ENCODE measurements at places on chromosomes 4 and X.

DNA sequence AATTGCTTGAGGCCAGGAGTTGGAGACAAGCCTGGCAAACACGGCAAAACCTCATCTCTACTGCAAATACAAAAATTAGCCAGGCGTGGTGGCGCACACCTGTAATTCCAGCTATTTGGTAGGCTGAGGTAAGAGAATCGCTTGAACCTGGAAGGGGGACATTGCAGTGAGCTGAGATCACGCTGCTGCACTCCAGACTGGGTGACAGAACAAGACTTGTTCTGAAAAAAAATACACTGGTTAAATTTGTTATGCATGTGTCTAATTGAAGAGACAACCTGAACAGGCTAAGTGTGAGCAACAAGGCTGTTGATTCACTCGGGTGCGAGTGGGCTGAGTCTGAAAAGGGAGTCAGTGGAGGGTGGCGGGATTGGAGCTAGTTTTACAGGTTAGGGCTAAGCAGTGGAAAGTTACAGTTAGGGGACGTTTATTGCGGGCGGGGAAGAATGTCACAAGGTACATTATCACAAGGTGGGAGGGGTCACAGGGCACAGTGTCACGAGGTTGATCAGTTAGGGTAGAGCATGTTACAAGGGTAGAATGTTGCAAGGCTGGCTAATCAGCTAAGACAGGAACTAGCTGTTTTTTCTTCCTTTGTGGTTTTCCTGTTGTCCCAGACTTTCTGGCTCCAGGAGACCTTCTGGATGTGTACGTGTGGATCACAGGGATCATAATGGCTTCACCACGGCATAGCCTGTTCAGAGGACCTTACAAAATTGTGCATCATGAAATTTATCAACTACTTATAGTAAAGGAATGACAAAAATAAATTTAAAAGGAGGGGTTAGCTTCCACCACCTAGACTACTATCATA, 115.8 kb downstream of the NAA11 start:
- no peaks in the 10 kb centered on the region for H3K36me3 ChIP-seq
- H3K27ac ChIP-seq: no peak overlapping the region
- H3K4me3 ChIP-seq: no peak overlapping the region
- no peaks in the 10 kb centered on the region for H3K4me1 ChIP-seq
- no peaks in the 10 kb centered on the region for H3K27me3 ChIP-seq

DNA sequence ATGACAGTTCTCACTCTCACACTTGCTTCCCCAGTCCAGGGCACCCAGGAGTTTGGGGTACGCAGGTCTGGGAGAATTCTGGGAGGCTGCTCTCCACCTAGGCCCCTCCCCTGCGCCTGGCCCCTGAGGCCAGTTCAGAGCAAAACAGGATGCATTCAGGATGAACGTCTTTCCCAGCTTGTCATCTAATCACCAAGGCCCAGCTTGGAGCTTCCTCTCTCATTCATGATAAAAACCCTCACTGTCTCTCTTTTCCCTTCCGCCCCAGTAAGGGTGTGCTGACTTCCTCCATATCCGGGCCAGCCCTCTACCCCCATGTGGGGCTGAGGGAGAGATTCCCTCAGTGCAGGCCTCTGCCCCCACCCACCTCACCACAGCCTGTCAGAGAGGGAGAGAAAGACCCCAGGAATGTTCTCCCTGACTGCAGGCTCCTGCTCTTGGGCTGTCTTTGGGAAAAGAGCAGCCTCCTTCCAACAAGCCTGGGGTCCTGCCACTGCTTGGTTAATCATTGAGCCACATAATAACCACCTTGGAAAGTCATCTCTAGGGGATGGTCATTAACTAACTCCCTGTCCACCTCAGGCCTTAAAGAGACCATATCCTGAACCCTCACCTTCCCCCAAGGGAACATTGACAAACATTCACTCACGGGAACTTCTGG, 50.1 kb downstream of the STARD8 start:
- no peaks in the 10 kb centered on the region for H3K36me3 ChIP-seq
- no peaks in the 10 kb centered on the region for H3K27me3 ChIP-seq
- no peak for DNase-seq
- H3K4me3 ChIP-seq: no peak overlapping the region

DNA sequence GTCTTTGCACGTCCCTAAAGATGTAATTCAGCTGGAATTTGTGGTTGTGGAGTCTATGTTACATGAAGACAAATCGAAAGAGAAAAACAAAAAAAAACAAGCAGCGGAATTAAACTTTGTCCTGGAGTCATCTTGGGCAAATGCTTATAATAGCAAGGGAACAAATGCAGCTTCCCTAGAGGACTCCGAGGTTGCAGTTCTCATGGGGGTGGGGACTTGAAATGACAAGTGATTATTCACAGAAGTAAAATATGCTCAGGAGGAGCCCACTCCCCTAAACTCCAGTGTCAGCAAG, 362.4 kb downstream of the ARHGAP24 start:
- no peak overlapping the region for H3K27ac ChIP-seq
- no peaks in the 10 kb centered on the region for H3K27me3 ChIP-seq
- H3K4me1 ChIP-seq: no peaks in the 10 kb centered on the region
- H3K4me3 ChIP-seq: no peak overlapping the region

DNA sequence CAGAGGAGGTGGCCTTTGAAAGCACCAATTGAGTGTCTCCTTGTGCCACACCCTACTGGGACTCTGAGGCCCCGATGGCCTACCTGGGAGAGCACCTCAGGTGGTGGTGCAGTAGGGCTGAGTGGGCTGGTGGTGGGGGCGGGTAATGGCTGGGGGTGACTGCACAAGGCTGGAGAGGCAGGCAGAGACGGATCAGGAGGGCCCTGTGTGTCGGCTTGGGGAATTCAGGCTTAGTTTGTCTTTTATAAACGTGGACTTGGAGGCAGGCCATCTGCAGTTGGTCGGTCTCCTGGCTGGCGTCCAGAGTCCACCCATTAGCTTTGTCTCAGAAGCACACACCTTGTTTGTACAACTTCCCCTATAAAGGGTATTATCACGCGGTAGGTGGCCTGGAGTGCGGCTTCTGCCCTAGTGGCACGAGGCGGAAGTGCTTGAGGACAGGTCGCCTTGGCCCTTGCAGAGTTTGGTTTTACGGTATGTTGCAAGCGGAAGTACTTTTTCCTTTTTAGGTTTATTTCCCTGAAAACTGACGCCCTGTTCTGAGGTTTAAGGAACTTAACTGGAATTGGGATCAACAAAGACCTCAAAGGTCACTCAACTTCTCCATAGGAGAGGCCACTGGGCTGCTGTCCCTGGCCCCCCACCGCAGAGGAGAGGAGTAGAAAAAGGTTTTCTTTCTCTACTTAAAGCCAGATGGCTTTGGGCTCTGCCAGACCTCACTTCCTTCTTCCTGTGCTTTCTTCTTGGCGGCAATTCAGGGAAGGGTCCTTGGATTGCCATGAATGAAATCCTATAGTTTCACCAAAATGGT, 8.0 kb downstream of the TBC1D14 start:
- H3K27me3 ChIP-seq: no peaks in the 10 kb centered on the region
- H3K4me1 ChIP-seq: peaks cover 34% of the 10 kb centered on the region
- DNase-seq: no peak
- H3K4me3 ChIP-seq: no peak overlapping the region

DNA sequence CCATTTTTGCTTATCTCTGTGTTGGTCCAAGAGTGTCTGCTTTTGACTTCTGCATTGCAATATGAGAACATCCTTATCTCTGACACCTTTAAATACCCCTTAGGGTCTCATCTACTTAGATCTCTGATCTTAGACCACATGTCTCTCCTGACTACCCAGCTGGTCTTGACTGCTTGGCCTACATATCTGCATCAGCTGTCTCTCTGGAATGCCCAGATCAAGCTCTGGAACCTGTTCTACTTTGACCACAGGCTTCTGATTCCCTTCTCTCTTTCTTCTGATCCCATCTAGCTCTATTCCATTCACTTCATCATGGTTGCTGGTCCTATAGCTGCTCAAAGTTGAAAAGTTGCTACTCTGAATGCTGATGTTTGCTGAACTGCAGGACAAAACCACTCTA, 301.2 kb downstream of the MAPK10 start:
- H3K27me3 ChIP-seq: no peaks in the 10 kb centered on the region
- H3K27ac ChIP-seq: no peak overlapping the region
- no peak for DNase-seq
- no peak overlapping the region for H3K4me3 ChIP-seq
- H3K36me3 ChIP-seq: no peaks in the 10 kb centered on the region
- H3K4me1 ChIP-seq: no peaks in the 10 kb centered on the region

All from activated T-helper 2 cell treated with anti-CD3 and anti-CD28 coated beads, Interferon-gamma antibody, Interleukin-2, Interleukin-4, amounts not matched to agents 10 μg/mL and 5 μg/mL and 100 μg/mL, durations not matched to agents 14 hours and 24 hours and 36 hours (primary cell).